Stimulated activated CD8-positive, alpha-beta memory T cell treated with anti-CD3 and anti-CD28 coated beads, Interleukin-15, amount 100 ng/mL, for 1 hour (primary cell): ENCODE measurements at places on chromosomes 3 and 15.

DNA sequence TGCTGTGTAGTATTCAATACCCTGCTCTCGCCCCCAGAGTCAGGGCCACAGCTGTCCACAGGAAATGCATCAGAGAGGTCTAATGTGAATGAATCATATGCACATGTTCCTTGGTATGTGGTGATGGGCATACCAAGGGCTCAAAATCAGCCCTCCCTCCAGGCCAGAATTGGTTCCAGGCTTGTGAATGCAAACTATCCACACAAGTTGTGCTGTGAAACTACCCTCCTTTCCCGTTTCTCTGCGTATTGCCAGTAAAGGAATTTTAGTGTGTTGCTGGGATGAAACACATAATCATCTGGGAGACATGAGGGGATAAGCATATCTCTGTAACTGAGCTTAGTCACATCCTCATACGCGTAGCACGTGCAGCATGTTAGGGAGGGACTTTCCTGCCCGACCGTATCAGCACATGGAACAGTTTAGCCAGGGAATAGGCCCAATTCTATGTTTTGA is 9.2 kb upstream of the MME start:
- DNase-seq, result no peak

GRCh38 chr3:128312271-128312670 is 154.4 kb downstream of the DNAJB8 start:
- no peak for DNase-seq

GRCh38 chr15:66323312-66323928 is 30.1 kb downstream of the DIS3L start:
- no peak for DNase-seq

DNA sequence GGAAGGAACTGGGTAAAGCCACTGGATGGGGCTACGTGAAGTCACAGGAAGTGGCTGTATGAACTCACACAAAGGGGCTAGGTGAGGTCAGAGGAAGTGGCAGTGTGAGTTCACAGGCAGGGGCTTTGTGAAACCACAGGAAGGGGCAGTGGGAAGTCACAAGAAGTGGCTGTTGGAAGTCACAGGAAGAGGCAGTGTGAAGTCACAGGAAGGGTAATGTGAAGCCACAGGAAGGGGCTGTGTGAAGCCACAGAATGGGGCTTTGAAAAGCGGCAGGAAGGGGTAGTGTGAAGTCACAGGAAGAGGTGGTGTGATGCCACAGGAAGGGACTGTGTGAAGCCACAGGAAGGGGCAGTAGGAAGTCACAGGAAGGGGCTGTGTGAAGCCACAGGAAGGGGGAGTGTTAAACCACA is 34.6 kb downstream of the GASK1A start:
- DNase-seq, result no peak

DNA sequence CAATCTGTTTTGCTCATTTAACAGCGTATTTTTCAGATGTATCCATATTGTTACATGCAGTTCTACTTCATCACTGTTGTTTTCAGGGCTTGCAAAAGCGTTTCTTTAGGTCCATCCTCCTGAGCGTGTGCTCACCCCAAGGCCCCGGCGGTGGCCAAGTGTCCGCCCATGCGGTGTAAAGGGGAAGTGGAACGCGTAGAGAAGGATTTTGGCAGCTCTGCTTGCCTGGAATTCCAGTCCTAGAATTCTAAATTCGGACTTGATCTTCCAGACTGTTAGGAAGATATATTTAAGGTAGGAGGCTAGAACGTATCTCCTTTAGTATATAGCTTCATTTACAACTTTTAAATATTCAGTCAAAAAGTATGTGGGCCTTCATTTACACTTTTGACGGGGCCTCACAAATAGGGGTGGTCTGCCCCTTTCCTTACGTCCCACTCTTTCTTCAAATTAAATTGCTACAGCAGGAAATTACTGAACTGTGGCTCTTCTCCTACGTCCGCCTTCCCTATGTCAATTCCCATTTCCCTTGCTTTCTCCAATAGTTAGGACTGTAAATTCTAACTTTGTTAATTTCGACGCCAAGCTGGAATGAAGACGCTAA is 609 bp upstream of the TBC1D23 start:
- DNase-seq, result no peak

GRCh38 chr3:168511428-168512014 is 415.8 kb upstream of the GOLIM4 start:
- DNase-seq, result no peak

DNA sequence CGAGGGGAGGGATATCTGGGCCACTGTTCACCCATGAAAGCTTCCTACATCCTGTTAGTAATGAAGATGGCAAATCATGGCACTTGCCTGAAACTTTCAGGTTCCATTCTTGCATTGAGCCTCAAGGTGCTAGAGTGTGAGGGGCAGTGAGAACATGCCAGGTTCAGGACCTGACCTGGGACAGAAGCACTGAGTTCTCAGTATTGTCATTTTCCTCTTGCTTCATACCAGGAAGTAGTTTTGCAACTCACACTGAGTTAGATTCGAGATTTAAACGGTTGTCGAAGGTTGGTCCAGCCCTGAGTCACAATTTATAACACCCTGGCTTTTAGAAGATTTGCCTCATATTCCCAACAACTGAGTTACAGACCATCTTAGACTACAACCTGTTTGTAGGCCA is 11.8 kb upstream of the MEIS2 start:
- no peak for DNase-seq

GRCh38 chr15:62612771-62613170 is 429.8 kb upstream of the TPM1 start:
- no peak for DNase-seq

- no peak for DNase-seq
These were observed 70.8 kb downstream of the RAP2B start for GRCh38 chr3:153232851-153233271.

DNA sequence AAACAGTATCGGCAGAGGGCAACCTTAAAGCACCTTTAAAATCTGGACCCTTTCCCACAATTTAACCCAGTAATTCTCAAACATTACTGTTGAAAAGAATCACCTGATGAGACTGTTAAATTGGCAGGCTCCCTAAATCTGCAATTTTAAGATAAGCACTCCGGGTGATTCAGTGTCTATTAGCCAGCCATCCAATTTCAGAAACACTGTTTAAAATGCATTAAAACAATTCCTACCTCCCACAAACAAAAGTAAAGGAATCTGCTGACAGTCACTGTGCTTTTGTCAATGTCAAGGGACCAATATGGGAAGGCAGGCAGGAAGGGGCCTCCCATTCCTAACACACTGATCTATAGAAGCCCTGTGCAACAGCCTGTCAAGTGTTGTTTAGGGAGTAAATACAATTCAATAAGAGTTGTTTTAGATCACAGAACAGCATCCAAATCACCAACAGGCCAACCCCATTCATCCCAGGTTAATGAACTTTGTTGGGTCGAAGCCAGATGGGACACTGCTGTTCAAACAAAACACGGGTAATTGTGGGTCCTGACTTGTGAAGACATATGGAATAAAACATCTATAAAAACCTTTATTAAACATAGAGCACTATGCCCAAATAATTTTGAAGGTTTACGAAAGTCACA is 21.4 kb downstream of the SIAH2 start:
- DNase-seq, result no peak

- DNase-seq, result no peak
These were observed 296 bp downstream of the TPRA1 start for GRCh38 chr3:127590282-127590592.

DNA sequence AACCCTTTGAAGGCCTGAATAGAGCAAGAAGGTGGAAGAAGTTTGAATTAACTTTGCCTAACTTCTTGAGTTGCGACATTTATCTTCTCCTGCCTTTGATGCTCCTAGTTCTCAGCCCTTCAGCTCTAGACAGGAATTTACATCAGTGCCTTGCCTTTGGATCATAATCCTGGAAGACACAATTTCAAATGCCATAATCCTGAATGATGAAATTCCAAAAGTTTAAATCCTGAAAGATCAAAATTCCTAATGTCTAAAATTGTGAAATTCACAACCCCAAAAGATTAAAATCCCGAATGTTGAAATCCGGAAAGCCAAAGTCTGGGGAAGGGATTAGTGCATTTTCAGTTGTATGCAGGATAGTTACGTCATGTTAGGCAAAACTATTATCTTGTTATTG is 166.6 kb upstream of the PDZRN3 start:
- no peak for DNase-seq

DNA sequence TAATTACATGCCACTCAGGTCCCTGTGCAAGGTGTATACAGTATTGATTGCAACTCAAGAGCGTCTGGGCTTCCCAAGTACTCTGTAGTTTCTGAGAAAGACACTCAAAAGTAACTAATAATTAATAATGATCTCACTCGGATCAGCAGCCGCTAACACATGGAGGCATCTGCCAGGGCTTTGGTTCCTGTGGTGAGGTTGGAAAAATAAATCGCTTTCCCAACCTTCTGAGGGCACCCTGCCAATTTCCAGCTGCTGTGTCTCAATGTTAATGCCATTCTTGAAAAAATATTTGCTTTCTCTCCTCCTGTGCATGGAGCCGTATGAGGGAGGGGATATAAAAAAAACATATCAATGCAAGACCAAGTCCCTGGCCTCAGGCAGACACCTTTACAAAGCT is 116.5 kb upstream of the SLC2A2 start:
- DNase-seq, result no peak

GRCh38 chr3:47540281-47540680 is 26.8 kb upstream of the ELP6 start:
- no peak for DNase-seq

DNA sequence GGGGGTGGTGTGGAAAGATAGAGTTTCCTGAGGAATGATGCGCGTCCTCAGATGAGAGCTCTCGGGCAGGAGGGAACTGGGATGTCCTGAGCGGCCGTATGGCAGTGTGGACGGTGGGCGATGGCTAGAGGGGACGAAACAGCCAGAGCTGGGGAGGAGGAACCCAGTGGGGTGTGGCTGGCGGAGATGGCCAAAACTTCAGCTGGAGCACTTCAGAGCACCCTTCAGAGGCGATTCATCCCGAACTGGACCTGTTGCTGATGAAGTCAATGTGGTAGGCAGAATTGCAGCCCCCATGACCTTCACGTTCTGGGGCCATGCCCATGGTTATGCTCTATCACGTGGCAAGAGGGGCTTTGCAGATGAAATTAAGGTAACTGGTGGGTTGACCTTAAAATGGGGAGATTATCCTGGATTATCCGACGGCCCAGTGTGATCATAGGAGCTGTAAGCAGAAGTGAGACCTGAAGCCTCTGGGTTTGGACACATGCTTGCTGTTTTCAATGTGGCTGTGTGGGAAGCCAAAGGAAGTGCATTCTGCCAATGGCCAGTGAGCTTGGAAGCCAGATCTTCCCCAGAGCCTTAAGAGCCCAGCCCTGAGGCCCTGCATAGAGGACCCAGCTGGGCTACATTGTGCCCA is 52.3 kb downstream of the ATP1B3 start:
- no peak for DNase-seq

DNA sequence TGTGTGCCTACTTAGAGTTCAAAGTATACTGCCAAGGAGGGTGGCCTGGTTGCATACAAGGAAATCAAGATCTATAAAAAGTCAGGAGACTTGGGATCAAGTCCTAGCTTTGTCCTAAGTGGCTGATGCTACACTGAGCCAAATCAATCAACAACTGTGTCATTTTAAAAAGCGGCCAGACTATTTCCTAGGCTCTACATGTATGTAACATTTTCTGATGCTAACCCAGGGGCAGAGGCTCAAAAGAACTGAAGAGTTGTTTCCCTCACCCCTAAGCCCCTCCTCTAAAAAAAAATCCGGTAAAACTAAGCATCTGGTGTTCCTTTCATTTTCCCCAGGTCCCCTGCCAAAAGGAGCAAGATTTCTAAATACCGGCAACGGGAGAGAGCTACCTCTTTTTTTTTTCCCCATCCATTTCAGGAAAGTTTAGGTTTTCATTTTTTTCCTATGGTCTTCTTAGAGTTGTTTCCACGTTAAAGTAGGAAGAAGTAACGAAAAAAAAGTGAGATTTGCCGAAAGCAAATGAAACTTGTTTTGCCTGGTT is 18.8 kb upstream of the CHD2 start:
- DNase-seq, result no peak

GRCh38 chr3:15660055-15660935 is 58.8 kb downstream of the BTD start:
- no peak for DNase-seq

DNA sequence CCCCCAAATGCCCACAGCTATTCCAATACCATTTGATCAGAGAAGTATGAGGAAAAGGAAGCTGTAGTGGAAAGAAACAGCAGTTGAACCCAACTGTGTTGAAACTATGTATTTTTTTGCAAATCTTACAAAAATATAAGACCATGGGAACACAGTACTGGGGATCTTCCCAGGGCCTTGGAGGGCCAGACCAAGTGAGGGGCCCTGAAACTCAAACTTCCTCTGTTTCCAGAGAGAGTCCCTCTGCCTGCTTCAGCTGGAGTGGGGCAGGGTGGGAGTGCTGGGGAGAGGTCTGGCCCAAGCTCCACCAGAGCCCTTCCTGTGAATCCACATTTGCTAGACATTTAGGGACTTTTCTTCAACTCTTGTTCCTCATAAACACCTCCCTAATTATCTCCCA is 263.9 kb downstream of the CHST2 start:
- no peak for DNase-seq

DNA sequence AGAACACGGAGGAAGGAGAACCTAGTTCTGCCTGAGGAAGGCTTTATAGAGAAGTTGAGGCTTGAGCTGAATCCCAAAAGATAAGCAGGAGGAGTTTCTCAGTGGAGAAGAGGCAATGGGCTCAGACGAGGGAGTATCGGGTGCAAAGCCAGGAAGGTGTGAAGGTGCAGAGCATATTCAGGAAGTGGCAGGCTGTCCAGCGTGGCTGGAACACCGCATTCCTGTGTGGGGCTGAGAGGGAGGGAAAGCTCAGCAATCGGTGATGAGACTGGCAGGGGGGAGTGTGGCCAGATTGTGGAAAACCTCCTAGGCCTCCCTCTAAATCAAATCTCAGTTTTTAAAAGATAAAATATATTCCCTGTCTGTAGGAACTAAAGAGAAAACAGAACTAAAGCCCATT is 63.0 kb downstream of the ARHGAP31 start:
- DNase-seq, result no peak

GRCh38 chr15:86127547-86127946 is 47.9 kb downstream of the AGBL1 start:
- DNase-seq, result no peak

DNA sequence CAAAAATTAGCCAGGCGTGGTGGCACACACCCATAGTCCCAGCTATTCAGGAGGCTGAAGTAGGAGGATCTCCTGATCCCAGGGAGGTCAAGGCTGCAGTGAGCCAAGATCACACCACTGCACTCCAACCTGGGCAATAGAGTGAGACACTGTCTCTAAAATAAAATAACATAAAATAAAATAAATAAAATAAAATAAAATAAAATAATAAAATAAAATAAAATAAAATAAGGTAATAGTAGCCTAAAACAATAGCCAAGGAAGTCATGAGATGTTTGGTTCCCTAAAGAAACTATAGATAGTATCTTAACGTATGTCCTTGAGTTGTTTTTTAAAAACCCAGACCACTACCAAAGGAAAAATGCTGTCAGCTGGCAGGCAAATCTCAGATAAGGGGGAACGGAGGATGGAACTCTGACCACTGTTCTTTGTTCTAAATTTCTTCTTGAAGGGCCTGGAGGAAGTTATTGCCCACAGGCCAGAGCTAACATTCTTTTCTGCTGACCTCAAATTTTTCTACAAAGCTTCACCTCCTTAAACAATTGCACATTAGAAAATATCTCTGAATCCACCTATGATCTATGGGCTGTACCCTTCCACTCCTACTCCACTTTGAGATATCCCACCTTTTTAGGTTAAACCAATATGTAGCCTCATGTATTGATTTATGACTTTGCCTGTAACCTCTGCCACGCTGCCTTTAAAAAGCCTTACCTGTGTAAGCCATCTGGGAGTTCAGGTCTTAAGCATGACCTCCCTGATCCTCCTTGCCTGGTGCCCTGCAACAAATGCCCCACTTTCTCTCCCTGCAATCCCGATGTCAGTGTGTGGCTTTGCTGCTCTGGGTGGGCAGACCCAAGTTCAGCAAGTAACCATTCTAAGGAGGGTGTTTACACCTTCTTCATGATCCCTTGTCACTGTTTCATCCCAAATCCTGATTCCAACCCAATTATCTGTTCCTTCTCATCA is 126.2 kb upstream of the BHLHE40 start:
- DNase-seq, result no peak
